ENCODE measurements at places on chromosomes 5 and 9. TPM values are rescaled to one million over a fixed set of nuclear protein-coding genes. Genes with fewer than 3 reads are reported as not detected.

Gene RALGPS1
- total RNA-seq: 5.3 TPM

DNA sequence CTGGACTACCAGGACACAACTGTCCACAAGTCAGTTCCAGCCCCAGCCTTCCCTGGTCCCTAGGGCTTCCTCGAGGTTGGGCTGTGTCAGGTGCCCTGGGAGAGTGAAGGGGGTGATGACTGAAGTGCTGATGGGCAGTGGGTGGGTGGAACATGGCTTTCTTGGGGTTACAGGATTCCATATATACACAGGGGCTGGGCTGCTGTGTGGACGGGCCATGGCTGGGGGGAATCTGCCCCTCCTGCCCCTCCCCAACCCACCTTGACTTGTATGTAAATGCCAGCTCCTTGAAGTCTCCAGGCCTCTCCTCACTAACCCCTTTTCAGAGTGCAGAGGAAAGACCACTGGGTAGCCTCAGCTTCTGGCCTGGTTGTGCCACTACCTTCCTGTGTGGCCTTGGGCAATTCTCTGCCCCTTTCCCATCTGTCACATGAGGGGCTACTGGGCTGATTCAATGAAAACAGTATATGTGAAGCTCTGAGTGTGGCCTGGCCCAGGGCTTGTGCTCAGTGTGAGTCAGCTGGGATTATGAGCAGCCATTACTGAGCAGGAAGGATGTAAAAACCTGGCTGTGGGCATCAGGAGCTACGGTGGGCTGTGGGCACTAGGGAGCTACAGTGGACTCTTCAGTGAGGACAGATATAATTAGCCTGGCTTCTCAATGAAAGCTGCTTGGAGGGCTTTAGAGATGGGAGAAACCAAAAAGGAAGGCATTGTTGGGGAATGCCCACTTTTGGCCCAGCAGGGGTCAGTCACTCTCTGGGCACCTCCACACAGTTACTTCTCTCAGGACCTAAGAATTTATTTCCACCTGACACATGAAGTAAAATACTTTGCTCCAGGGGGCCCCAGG lies 23.3 kb downstream of the PITX1 start:
- H3K27ac ChIP-seq: no peak overlapping the region
- H3K27me3 ChIP-seq: no peaks in the 10 kb centered on the region
- no peaks in the 10 kb centered on the region for H3K36me3 ChIP-seq
- DNase-seq: peak; percentile 84

- H3K27ac ChIP-seq: no peak overlapping the region
- no peak overlapping the region for H3K4me3 ChIP-seq
- peaks cover 3% of the 10 kb centered on the region for H3K27me3 ChIP-seq
- no peaks in the 10 kb centered on the region for H3K36me3 ChIP-seq
- DNase-seq: no peak
Observed at GRCh38 chr5:158559643-158560042, 540.1 kb downstream of the EBF1 start.

DNA sequence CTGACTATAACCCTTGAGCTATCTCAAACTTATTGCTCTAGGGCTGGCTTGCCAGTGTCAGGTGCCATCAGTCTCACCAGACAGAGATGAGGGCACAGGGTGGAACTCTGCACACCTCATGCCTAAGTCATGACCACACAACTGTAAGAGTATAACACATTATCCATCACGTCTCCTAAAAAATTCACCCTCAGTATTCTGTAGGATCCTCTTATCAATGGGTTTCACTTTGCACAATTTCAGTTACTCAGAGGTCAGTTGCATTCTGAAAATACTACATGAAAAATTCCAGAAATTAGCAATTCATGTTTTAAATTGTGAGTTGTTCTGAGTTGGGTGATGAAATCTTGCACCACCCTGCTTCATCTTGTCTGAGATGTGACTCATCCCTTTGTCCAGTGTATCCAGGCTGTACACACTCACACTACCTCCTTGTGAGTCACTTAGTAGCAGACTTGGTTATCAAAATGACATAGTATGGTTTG lies 690.9 kb upstream of the CDH18 start:
- no peaks in the 10 kb centered on the region for H3K4me1 ChIP-seq
- no peak overlapping the region for H3K27ac ChIP-seq
- H3K36me3 ChIP-seq: no peaks in the 10 kb centered on the region
- H3K27me3 ChIP-seq: no peaks in the 10 kb centered on the region

Gene CYLC2
- total RNA-seq: not detected

Gene EGFLAM
- total RNA-seq: 11.2 TPM

DNA sequence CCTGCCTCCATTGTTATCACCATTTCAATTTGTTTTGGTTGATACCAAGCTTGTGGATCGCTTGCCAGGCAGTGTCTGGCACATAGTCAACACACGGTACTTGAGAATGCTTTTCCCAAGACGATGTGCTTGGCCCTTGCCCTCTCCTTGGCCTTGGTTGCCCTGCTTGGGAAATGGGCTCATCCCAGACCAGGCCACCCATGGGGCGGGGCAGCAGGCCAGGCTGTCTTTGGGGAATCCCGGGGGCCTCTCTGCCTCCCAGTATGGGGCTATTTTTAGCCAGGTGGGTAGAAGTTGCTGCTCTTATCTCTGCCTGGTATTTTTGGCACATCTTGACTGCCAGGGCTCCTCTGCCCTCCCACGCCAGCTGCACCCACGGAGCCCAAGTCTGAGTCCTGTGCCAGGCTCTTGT lies 49.9 kb downstream of the LMX1B start:
- H3K27ac ChIP-seq: no peak overlapping the region
- H3K4me3 ChIP-seq: no peak overlapping the region
- H3K4me1 ChIP-seq: no peaks in the 10 kb centered on the region
- no peak for DNase-seq
- H3K36me3 ChIP-seq: no peaks in the 10 kb centered on the region
- H3K27me3 ChIP-seq: no peaks in the 10 kb centered on the region

DNA sequence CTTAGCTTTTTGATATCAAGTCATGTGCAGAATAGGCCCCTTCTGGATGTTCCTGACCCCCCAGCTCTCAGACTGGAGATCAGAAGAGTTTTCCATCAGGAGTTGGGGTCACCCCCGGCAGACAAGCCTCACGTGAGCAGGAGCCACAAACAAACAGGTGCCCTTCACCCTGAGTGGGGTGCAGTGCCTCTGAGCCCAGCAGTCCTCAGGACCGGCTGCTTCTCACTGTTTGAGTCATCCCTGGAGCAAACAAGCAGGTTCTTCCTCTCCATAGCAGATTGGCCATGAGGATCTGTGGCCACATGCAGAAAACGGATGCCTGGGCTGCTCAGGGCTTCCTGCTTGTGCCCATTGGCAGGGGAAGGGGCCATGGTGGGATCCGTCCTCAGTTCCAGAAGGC lies 47.0 kb downstream of the LRSAM1 start:
- H3K4me3 ChIP-seq: no peak overlapping the region
- no peaks in the 10 kb centered on the region for H3K27me3 ChIP-seq
- H3K4me1 ChIP-seq: peaks cover 34% of the 10 kb centered on the region
- peak overlapping the region; percentile 58 for H3K27ac ChIP-seq
- peaks cover 64% of the 10 kb centered on the region for H3K36me3 ChIP-seq
- peak; percentile 68 for DNase-seq

Gene PTGER4
- 10.6 TPM for total RNA-seq

- no peak overlapping the region for H3K27ac ChIP-seq
- H3K27me3 ChIP-seq: no peaks in the 10 kb centered on the region
- H3K4me1 ChIP-seq: peaks cover 27% of the 10 kb centered on the region
- no peak overlapping the region for H3K4me3 ChIP-seq
Observed at GRCh38 chr5:39441838-39442237, 17.1 kb upstream of the DAB2 start.

Gene MOB3B
- total RNA-seq: under 0.01 TPM

DNA sequence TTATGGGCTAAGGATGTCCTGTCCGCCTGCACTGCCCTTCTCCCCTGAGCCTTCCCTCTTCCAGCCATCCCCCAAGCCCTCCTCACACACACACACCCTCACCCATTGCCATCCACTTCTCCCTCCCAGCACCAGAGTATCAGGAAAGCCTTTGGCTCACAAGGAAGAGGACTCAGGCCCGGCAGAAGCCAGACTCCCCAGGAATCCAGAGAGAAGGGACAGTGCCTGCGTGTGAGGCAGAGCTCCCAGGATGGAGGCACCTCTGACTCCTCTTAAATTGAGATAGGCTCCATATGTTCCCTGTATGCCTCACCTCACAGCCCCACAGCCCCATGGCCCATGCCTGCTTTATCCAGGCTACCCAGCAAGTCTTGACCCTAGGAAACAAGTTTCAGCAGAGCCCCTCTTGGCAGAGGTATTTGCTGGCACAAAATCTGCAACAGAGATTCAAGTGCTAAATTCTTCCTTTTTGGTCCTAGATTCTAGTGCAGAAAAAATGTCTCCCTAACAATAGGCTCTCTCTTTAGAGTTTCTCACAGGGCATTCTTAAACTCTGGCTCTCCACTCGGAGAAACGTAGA lies 761 bp downstream of the IL17B start:
- H3K27ac ChIP-seq: no peak overlapping the region
- no peak overlapping the region for H3K4me3 ChIP-seq
- no peaks in the 10 kb centered on the region for H3K4me1 ChIP-seq
- no peaks in the 10 kb centered on the region for H3K36me3 ChIP-seq
- no peak for DNase-seq

- no peak for DNase-seq
- no peaks in the 10 kb centered on the region for H3K27me3 ChIP-seq
- H3K36me3 ChIP-seq: peaks cover 39% of the 10 kb centered on the region
Observed at GRCh38 chr9:131185924-131186323, 60.5 kb downstream of the NUP214 start.

GRCh38 chr9:34716711-34717110 lies 6.8 kb upstream of the CCL21 start:
- H3K36me3 ChIP-seq: no peaks in the 10 kb centered on the region
- peaks cover 9% of the 10 kb centered on the region for H3K27me3 ChIP-seq
- no peak overlapping the region for H3K4me3 ChIP-seq
- H3K4me1 ChIP-seq: no peaks in the 10 kb centered on the region
- H3K27ac ChIP-seq: no peak overlapping the region

GRCh38 chr9:5480919-5481318 lies 29.4 kb upstream of the PDCD1LG2 start:
- no peak overlapping the region for H3K27ac ChIP-seq
- no peaks in the 10 kb centered on the region for H3K36me3 ChIP-seq
- no peaks in the 10 kb centered on the region for H3K4me1 ChIP-seq
- no peaks in the 10 kb centered on the region for H3K27me3 ChIP-seq

- H3K36me3 ChIP-seq: peaks cover 31% of the 10 kb centered on the region
- no peak overlapping the region for H3K4me3 ChIP-seq
- peaks cover 3% of the 10 kb centered on the region for H3K4me1 ChIP-seq
- H3K27ac ChIP-seq: no peak overlapping the region
Observed at GRCh38 chr9:132319421-132320110, 35.2 kb downstream of the SETX start.

DNA sequence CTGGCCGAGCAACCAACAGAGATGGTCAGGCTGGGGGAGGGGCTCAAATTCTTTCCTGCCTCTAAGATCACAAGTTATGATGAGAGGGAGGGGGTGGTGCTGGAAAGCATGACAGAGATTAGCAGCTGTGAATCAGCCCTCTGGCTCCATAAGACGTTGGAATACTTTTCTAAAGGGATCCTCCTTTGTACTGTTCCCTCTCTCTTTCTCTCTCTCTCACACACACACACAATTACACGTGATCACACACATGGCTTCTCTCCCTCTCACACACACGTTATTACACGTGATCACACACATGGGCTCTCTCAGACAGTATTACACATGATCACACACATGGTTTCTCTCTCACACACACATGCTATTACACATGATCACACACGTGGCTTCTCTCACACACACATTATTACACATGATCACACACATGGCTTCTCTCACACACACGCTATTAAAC lies at the start of gene SLC45A2:
Gene SLC45A2, minus strand, starts transcription at position 23 of the 454 bp plus-strand sequence. CDS start 110 bp downstream, outside the sequence.
- no peak within 1 kb of the TSS for H3K27ac ChIP-seq
- no peaks in the 10 kb centered on the region for H3K27me3 ChIP-seq
- peaks cover 17% of the 10 kb centered on the region for H3K4me1 ChIP-seq
- DNase-seq: peak; percentile 91
- no peak within 1 kb of the TSS for H3K4me3 ChIP-seq

Gene FGF18
- total RNA-seq: under 0.01 TPM

GRCh38 chr5:63916786-63917185 lies 45.5 kb downstream of the HTR1A start:
- H3K36me3 ChIP-seq: no peaks in the 10 kb centered on the region
- DNase-seq: no peak
- H3K27me3 ChIP-seq: no peaks in the 10 kb centered on the region

Gene EGFL7
- total RNA-seq: 3.3 TPM

GRCh38 chr5:53008751-53009150 lies 19.6 kb downstream of the ITGA2 start:
- H3K4me3 ChIP-seq: no peak overlapping the region
- H3K27me3 ChIP-seq: no peaks in the 10 kb centered on the region
- H3K4me1 ChIP-seq: peaks cover 26% of the 10 kb centered on the region
- no peak for DNase-seq

Measured in osteoblast (primary cell).